Calu3 (cell line): ENCODE measurements at places on chromosomes 1 and 21. TPM values are rescaled to one million over a fixed set of nuclear protein-coding genes. Genes with fewer than 3 reads are reported as not detected.

The CYP4A11 gene
- not detected in 2 replicates for total RNA-seq

The SORT1 gene
- 46.3 and 68.2 TPM in 2 replicates for total RNA-seq

The LCE6A gene
- total RNA-seq, result not detected in 2 replicates

The OR2L3 gene
- not detected in 2 replicates for total RNA-seq

The KRTAP25-1 gene
- total RNA-seq, result not detected in 2 replicates

The PHF13 gene
- total RNA-seq, result 14.2 and 14.5 TPM in 2 replicates

The SH3GLB1 gene
- 53.4 and 54.6 TPM in 2 replicates for total RNA-seq

The ZBTB21 gene
- 14.5 and 17.3 TPM in 2 replicates for total RNA-seq

The LEMD1 gene
- total RNA-seq, result 15.3 and 17.2 TPM in 2 replicates

DNA sequence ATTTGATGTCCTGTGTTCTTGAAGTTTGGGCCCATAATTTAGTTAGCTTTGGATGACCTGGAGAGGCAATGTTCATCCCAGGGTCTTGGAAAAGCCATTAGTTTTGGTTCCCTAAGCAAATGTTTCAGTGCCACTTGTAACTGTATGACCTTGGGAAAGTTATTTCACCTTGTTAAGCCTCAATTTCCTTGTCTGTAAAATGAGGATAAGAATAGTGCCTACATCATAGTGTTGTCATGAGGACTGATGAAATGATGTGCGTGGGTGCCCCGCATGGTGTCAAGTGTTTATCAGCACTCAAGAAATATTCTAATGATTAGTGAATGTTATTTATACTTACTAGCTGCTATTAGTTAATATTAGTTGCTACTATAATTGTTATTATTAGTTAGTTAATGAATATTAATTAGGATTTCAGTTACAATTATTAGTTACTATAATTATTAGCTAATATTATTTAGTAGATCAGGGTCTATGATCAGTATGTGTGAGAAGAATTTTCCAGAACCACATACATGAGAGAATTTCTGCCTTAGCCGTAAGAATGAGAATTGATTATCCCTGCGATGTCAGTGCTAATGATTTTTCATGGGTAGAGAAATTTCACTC lies 1.9 kb downstream of the SH3BGR start:
- no peaks in the 10 kb centered on the region for H3K4me1 ChIP-seq
- no peak overlapping the region for H3K4me3 ChIP-seq
- no peaks in the 10 kb centered on the region for H3K36me3 ChIP-seq
- H3K27ac ChIP-seq, result no peak overlapping the region
- H3K27me3 ChIP-seq, result no peaks in the 10 kb centered on the region

DNA sequence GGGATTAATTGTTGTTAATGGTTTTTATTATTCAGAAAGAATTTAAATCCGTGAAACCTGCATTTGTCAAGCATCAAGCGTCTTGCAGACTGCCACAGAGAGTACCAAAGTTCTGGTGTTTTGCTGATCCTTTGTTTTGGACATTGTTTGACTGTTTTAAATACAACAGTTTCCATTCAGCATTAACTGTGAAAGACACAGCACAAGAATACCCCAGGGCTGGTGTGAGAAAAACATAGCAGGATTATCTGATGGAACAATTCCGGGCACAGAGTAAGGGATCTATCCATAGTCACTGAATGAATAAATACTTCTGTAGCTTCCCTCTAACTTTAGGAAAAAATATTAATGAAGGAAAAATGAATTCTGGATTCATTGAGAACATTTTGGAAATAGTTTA lies 202.3 kb downstream of the LTN1 start:
- no peak for DNase-seq
- H3K27me3 ChIP-seq, result no peaks in the 10 kb centered on the region
- H3K4me1 ChIP-seq, result no peaks in the 10 kb centered on the region
- no peaks in the 10 kb centered on the region for H3K36me3 ChIP-seq

DNA sequence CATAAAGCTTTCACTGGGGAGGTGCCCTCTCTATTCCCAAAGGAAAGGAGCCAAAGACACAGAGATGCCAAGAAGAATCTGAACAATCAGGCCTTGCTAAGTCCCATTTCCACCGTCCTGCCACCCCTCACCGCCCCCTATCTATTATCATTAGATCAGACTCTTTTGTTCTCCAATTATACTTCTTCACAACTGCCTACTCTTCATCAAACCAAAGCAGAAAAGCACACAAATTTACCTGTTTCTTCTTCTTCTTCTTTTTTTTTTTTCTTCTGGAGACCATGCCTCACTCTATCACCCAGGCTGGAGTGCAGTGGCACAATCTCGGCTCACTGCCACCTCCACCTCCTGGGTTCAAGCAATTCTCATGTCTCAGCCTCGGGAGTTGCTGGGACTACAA lies 43.1 kb upstream of the ARHGEF10L start:
- no peak overlapping the region for H3K27ac ChIP-seq
- H3K27me3 ChIP-seq, result no peaks in the 10 kb centered on the region
- H3K36me3 ChIP-seq, result no peaks in the 10 kb centered on the region
- no peak for DNase-seq
- H3K4me3 ChIP-seq, result no peak overlapping the region

- no peaks in the 10 kb centered on the region for H3K36me3 ChIP-seq
- no peaks in the 10 kb centered on the region for H3K4me1 ChIP-seq
- no peak overlapping the region for H3K27ac ChIP-seq
- H3K4me3 ChIP-seq, result no peak overlapping the region
Measured at GRCh38 chr1:228009116-228009827, 2.5 kb downstream of the WNT3A start.

DNA sequence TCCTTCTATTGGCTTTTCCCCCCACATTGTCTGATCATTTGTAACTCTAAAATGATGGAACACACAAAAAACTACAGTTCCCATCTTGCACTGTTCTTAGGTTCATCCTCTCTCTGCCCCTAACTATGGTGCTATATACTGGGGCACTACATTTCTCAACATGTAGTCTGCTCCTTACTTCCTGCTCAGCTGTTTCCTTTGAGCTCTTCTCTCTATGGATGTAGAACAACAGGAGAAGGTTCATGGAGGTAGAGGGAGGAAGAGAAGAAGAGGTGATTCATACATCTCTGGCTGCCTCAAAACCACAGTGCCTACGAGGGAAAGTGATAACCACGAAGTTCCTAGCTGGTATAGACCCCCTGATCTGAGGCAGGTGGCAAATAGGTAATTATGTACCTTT lies 7.0 kb upstream of the C1orf146 start:
- no peak overlapping the region for H3K27ac ChIP-seq
- H3K36me3 ChIP-seq, result no peaks in the 10 kb centered on the region
- no peaks in the 10 kb centered on the region for H3K27me3 ChIP-seq
- H3K4me1 ChIP-seq, result no peaks in the 10 kb centered on the region
- no peak overlapping the region for H3K4me3 ChIP-seq

DNA sequence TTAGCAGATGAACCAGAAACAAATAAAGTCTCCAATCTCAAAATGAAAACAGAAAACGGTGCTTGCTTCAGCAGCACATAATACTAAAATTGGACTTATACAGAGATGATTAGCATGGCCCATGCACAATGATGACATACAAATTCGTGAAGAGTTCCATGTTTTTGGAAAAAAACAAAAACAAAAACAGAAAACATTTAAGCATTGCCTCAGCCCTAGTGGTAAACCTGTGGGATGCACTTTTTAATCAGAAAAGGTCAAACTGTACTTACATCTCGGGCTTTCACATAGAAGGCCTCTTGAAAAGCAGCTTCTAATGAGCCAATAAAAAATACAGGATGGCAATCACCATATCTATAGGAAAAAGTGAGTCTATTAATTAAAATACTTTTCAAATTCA lies 159.1 kb upstream of the DMRTA2 start:
- H3K4me3 ChIP-seq, result no peak overlapping the region
- no peak for DNase-seq
- H3K27ac ChIP-seq, result no peak overlapping the region
- no peaks in the 10 kb centered on the region for H3K4me1 ChIP-seq
